Activated B cell treated with CpG ODN at 0.5 μM for 24 hours (primary cell): ENCODE measurements at places on chromosomes 2 and 18. TPM values are rescaled to one million over a fixed set of nuclear protein-coding genes. Genes with fewer than 3 reads are reported as not detected.

DNA sequence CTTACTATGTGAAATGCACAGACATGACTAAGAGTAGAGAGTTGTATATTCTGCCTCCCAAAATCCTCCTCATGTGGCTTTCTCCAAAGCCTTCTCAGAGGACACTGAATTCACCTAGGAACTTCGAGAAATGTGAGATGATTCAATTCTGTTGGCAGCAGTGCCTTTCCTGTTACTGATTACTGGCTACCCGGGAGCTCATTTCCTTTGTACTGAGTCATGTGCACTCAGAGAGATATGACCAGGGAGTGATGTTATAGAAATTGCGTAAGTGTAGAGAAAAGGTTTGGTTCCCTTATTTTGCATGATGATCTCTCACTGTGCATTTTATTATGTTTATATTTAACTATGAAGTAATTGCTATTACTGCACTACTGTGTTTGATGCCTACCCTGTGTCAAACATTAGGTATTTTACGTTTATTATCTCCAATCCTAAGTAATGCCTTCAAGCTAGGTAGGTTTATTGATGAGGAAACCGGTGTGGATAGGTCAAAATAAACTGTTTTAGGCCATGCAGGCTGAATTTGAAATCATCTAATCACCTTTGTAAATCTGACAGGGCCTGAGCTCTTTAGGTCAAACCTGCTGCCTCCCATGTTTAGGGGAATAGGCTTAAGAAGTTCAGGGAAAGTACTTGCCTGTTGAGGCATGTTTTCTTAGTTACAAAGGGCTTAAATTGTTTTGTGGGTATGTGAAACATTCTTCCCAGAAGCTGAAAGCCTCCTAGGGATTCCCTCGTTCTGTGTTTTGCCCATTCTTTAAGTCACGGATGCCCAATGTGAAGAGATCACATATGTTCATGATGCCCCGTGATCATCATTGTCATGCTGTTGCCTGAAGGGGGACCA is 86.8 kb downstream of the FMNL2 start:
- DNase-seq, result no peak

- DNase-seq, result no peak
These were observed 19.7 kb downstream of the DARS1 start for GRCh38 chr2:135965756-135966155.

DNA sequence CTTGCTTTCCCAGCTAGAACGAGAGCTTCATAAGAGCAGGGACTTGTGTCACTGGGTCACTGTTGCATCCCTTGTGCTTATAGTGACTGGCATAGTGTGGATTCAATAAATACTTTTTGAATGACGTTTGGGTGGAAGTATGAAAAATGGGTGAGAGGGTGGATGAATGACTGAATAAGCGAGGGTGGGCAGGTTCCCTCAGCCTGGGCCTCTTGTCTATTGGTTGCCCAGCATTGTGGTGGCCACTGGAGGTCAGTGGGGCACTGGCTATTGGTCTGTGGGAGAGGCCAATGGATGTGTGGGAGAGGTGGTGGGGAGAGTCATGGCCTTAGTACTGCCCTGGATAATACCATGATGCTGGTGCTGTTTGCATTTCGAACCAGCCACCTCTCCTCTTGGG is 93.8 kb upstream of the SKOR2 start:
- DNase-seq, result no peak

GRCh38 chr2:96146153-96146880 is 1.1 kb upstream of the DUSP2 start:
- peak; percentile 84 for DNase-seq

DNA sequence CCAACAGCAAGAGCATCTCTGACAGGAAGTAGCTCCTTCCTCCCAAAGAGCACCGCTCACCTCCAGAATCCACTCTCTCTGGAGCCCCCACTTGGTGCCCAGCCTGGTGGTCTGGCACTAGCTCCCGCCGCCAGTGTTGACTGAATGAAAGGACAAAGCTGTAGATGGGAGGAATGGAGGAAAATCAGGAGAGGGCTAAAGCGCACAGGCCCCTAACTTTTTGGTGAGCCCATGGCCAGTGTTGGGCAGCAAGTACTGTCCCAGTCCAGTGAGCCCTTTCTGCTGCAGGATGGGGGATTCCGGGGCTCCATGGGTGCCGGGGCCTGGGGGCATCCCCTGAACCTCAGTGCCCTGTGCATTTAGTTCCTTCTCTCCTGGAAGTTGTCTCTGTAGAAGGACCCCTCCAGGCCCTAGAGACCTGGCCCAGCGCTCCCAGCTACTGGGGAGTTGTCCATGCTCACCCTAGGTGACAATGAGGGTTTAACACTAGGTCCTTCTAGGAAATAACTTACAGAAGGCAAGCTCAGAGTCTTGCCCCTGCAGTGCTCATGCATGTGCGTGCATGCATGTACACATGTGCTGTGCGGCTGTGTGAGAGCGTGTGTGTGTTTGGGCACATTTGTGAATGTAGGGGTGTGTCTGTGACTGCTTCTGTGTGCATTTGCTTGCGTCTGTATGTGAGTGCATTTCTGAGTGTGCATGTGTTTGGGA is 33.6 kb downstream of the GLI2 start:
- no peak for DNase-seq

- no peak for DNase-seq
These were observed 107.9 kb upstream of the NDUFV2 start for GRCh38 chr18:8994603-8995002.

GRCh38 chr2:153880926-153881325 is 9.2 kb downstream of the GALNT13 start:
- DNase-seq, result no peak

DNA sequence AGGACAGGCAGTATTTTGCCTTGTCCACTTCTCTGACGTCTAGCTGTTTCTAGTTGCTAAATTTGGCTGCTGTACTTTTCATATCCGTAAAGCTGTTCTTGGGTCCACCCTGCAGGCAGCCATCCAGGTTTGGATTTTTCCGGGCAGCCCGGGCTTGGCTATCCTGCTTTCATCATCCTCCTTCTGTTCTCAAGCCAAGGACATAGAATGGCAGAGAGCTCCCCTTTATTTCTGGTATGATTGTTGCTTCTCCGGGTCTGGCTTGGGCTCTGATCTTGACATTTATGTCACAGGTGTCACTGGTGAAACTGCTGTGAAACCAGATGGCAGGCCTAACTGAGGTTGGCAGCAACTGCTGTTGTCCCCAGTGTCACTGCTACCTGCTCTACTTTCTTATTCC is 35.5 kb downstream of the SCN2A start:
- DNase-seq, result no peak

GRCh38 chr2:165562233-165562632 is 92.7 kb downstream of the CSRNP3 start:
- DNase-seq, result no peak

DNA sequence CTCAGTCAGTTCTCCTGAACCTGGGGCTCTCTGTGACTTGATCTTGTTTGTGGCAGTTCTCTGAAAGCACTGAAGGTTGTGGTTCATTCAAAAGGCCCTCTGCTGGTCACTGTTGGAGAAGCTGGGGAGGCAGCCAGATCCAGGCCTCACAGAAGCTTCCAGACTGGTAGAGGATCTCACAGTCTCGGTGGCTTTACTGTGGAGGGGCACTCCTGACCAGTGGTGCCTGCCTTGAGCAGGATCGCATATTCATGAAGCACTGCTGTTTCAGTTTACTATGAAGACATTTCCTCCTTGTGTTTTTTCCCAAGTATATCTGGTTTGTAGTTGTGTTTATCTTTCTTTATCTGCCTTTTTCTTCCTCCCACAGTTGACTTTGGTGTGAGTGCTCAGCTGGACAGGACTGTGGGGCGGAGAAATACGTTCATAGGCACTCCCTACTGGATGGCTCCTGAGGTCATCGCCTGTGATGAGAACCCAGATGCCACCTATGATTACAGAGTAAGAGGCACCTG is 133.9 kb downstream of the MAP4K4 start:
- peak; percentile 37 for DNase-seq

DNA sequence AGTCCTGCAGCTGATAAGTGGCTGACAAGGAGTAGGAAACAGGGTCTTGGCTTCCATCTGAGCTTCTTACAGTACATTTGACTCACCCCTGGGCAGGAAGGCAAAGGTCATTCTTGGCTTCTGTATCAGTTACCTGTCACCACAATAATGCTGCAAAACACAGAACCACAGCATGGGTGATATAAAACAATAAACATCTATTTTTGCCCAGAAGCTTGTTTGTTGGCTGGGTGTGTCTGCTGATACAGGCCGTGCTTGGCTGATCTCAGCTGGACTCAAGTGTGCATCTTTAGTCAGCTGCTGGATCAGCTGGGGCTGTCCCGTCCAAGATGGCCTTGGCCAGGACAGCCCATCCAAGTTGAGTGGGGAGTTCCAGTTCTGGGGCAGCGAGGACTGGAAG is 34.7 kb downstream of the ONECUT2 start:
- no peak for DNase-seq

DNA sequence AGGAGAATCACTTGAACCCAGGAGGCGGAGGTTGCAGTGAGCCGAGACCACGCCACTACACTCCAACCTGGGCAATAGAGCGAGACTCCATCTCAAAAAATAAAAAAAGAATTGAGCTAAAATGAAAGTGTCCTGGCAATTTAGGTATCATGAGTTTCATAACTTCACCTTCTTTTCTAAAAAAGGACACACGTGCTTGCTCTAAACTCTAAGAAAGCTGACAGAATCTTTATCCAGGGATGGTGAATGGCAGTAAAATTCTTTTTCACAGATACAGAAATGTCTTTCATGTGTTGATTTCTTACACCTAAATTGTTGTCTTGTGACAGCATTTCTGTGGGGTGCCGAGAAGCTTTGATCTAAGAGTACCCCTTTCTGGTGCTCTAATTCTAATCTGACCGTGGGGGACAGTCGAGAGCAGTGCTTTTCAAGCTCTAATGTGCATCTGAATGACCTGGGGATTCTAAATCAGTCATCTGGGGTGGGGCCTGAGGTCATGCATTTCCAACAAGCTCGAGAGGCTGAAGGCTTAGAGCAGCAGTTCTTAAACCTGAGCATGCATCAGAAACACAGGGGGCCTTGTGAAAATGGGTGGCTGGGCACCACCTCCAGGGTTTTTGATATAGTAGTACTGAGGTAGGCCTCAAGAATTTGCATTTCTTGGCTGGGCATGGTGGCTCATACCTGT is 42.1 kb upstream of the REL start:
- DNase-seq, result no peak

DNA sequence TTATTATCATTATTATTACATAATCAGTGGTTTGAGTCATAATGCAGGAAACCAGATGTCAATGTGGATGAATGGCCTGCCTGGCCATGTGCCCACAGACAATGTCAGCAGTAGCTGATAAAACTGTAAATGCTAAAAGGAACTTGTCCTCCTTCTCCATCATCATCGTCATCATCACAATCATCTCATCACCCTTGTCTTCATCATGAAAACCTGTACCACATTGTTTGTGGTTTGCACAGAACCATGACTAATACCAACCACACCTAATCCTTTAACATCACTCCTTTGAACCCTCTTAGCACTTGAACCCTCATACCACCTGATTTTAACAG is 96.0 kb downstream of the HNMT start:
- DNase-seq, result no peak

- no peak for DNase-seq
These were observed 83.7 kb downstream of the CERKL start for GRCh38 chr2:181573140-181573736.

DNA sequence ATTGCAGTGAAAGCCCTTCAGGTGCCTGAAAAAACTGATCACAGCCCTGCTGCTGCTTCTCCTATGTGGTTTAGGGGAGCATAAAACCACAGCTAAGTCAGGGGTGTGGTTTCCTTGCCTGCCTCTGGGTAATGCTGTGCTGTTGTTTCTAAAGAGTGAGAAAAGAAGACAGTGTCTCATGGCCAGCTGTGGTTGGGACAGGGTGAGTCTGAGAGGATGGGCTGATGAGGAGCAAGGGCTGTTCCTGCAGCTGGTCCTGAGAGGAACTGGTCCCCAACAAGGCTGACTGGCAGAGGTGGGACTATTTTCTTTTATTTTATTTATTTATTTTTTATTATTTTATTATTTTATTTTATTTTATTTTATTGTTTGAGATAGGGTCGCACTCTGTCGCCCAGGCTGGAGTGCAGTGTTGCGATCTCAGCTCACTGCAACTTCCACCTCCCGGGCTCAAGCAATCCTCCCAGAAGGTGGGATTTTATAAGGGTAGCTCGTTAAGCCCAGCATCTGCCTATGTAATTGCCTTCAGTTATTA is 236.7 kb downstream of the FHOD3 start:
- no peak for DNase-seq

GRCh38 chr18:6069539-6069938 is 174.2 kb upstream of the TMEM200C start:
- DNase-seq, result no peak

DNA sequence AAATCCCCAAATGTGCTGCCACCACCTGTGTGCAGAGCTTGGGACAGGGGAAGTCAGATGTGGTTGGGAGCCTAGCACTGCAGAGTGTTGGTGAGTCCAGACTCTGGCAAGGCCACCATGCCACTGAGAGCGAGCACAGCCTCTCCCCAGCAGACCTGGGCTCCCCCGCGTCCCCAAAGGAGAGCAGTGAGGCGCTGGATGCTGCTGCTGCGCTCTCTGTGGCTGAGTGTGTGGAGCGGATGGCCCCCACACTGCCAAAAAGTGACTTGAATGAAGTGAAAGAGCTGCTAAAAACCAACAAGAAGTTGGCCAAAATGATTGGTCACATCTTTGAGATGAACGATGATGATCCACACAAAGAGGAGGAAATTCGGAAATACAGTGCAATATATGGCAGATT is 10.7 kb downstream of the NAB1 start:
- DNase-seq, result no peak

GRCh38 chr2:235460548-235461047 is 33.2 kb upstream of the AGAP1 start:
- DNase-seq, result no peak

DNA sequence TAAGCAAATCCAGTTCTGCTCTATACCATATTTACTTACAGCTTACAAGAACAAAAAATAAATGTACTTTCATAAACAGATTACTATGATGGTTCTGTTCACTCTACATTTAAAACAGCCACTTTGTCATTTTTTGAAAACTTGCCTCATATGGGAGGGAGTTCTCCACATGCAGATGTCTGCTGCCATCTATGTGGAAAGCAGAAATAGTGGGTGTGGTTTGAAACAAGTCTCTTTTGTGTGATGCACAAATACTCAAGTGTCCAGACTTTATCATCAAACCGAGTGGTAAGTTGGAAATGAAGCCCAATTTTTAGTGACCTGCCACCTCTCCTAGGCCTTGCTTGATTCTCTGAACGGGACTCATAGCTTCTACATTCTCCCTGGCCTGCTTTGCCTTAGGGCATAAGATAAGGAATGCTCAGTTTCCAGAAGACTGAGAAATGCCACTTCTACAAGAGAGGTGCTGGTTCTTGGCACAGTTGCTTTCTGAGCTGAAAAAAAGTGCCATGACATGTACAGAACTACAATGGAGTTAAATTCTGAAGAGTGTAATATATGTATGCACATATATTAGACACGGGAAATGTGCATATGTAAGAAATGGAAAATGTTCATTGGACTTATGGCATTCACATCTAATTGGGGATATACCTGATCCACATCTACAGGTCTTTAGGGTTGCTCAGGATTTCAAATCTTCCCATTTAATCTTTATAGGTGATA is 221.0 kb downstream of the SLC8A1 start:
- DNase-seq, result no peak

The EPB41L5 gene
- 20.9 and 29.4 TPM in 2 replicates for total RNA-seq

The MARCHF7 gene
- 86.7 and 89.5 TPM in 2 replicates for total RNA-seq

The ELOA2 gene
- total RNA-seq, result not detected in 2 replicates

The AKAIN1 gene
- total RNA-seq, result not detected in 2 replicates

The G6PC2 gene
- not detected in 2 replicates for total RNA-seq

The SMAD2 gene
- 97.3 and 99.0 TPM in 2 replicates for total RNA-seq

The DYTN gene
- total RNA-seq, result not detected in 2 replicates
